Aorta (tissue), 5 donors: ENCODE measurements at places on chromosomes 16 and 17. TPM values are rescaled to one million over a fixed set of nuclear protein-coding genes. Genes with fewer than 3 reads are reported as not detected.

Gene MARCHF10
- not detected for total RNA-seq

Gene GP1BA
- 0.19 TPM for total RNA-seq

- DNase-seq: no peak
These were observed 8.2 kb downstream of the TUFM start for GRCh38 chr16:28837672-28838557.

DNA sequence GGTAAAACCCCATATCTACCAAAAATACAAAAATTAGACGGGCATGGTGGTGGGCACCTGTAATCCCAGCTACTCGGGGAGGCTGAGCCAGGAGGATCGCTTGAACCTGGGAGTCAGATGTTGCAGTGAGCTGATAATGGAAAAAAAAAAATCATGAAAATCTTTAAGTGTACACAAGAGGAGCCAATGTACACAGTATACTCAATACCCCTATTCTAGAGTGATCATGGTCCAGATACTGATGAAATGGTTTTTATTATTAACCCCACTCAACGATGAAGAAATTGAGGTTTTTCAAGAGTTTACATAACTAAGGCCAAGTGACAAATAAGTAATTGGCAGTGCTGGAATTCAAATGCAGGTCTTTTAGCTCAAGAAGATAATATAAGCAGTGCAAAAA lies 11.5 kb downstream of the HSD17B2 start:
- no peak for DNase-seq

DNA sequence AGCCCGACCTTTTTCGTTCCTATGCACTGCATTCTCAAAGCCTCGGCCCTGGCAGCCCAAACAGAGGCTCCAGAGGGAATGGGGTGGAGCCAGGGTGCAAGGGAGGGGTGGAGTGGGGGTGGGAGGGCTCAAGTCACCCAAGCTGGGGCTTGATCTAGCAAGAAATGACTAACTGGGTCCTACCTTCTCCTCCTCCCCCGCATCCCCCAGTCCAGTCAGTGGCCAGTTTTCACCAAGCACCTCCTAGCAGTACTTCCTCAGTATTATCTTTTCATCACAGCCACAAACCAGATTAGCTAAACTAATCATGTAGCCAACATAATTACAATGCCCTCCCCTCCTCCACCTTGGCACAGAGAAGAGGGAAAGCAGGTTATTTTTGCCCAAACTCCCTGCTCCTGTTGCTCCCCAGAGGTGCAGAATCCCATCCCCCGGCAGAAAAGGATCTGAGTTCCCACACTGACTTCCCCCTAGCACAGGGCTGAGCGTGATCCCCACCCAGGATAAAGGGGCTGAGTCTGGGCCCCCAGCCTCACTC lies 2.2 kb downstream of the JUP start:
- no peak for DNase-seq

- no peak for DNase-seq
These were observed 2.4 kb upstream of the CXCL16 start for GRCh38 chr17:4742133-4742532.

GRCh38 chr16:5175266-5175665 lies 77.7 kb upstream of the EEF2KMT start:
- DNase-seq: no peak

DNA sequence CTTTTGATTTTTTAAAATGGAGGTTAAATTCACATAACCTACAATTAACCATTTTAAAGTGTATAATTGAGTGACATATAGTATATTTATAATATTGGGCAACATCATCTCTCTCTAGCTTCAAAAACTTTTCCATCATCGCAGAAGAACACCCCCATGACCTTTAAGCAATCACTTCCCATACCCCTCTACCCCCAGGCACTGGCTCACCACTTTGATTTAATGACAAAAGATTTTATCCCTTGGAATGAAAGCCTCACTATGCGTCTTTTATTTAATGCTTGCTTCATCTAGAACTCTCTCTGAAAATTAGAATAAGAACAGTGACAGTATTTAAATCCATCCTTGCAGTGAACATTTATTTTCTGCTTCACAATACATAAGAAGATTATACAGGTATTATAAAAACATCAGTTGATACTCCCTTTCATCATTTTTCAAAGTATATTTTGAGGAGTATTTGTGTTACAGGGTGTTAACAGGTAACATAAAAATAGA lies 3.2 kb upstream of the KRTAP1-3 start:
- DNase-seq: no peak
